ENCODE measurements at places on chromosomes 1 and 21.

- no peak for DNase-seq
Measured at GRCh38 chr1:118323246-118323645, 138.2 kb upstream of the SPAG17 start.

DNA sequence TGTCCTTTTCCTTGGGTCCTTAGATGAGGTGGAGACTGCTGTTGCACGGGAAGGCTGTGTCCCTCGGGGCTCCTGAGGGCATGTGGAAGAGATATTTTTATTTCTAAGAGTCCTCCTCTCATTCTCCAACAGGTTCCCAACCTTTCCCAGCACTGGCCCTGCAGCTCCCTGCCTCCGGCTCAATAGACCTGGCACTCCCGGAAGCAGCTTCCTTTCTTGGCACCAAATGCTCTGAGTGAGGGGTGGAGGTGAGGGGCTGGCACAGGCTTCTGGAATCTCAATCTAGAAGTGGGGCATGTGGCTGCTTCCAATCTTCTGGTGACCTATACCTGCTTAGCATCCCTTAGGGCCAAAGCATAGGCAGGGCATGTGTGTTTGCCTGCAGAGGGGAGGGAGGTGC lies 4.5 kb downstream of the ETV3L start:
- DNase-seq, result no peak

DNA sequence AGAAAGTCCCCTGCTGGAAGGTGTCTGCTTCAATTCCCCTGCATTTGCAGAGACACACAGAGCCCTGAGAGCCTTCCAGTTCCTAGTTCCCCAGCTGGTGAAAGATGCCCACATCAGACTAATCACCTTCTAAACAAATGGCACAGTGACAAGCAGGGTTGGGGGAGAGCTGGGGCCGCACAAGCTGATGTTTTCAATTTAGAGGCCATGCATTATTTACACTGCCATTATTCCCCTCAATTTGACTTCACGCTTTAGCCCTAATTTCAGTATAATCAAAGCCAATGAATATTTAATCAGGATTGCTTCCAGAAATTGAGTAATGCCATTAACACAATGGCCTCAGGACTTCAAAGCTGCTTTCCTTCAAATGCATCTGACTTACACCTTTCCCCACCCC lies 81.5 kb downstream of the BEND5 start:
- no peak for DNase-seq

- no peak for DNase-seq
Measured at GRCh38 chr1:101613546-101613945, 376.7 kb downstream of the S1PR1 start.

GRCh38 chr1:154342836-154343472 lies 17.6 kb downstream of the ATP8B2 start:
- no peak for DNase-seq

GRCh38 chr1:37461698-37462436 lies 12.5 kb upstream of the ZC3H12A start:
- no peak for DNase-seq

DNA sequence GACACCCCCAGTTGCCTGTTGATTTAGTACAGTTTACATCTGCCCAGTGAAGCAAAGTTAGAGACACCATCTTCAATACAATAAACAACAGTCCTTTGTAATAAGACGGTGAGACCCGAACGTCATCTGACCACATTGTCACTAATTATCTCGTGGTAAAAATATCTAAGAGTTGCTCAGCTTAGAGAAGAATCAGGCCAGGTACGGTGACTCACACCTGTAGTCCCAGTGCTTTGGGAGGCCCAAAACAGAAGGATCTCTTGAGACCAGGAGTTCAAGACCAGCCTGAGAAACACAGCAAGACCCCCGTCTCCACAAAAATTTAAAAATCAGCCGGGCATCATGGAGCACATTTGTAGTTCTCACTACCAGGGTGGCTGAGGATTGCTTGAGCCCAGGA lies 53.5 kb downstream of the CD34 start:
- no peak for DNase-seq

DNA sequence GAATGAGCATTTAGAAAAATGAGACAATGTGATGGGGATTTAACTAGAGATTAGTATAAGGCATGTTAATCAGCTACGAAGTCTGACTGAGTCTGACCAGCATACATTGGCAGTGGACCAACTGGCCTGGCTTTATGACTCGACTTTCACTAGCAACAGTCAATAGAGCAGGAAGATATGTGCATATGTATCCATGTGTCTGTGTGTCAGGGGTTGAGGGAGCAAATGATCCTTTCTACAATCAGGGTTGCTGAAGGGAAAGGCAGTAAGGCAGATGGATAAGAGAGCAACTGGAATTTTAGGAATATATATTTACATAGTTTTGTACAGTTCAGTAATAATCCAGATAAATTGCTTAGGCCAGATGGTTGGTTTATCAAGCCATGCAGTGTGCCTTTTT lies 645.6 kb downstream of the PLA2G4A start:
- DNase-seq, result no peak

- DNase-seq, result no peak
Measured at GRCh38 chr1:167765496-167765895, 43.7 kb downstream of the MPZL1 start.
